Stimulated activated CD4-positive, alpha-beta T cell treated with anti-CD3 and anti-CD28 coated beads, Interleukin-1b, Interleukin-23, amount 100 ng/mL, for 48 hours (primary cell): ENCODE measurements at places on chromosomes 11 and 22.

- no peak for DNase-seq
These were observed 31.9 kb downstream of the ASCC2 start for GRCh38 chr22:29806196-29806595.

DNA sequence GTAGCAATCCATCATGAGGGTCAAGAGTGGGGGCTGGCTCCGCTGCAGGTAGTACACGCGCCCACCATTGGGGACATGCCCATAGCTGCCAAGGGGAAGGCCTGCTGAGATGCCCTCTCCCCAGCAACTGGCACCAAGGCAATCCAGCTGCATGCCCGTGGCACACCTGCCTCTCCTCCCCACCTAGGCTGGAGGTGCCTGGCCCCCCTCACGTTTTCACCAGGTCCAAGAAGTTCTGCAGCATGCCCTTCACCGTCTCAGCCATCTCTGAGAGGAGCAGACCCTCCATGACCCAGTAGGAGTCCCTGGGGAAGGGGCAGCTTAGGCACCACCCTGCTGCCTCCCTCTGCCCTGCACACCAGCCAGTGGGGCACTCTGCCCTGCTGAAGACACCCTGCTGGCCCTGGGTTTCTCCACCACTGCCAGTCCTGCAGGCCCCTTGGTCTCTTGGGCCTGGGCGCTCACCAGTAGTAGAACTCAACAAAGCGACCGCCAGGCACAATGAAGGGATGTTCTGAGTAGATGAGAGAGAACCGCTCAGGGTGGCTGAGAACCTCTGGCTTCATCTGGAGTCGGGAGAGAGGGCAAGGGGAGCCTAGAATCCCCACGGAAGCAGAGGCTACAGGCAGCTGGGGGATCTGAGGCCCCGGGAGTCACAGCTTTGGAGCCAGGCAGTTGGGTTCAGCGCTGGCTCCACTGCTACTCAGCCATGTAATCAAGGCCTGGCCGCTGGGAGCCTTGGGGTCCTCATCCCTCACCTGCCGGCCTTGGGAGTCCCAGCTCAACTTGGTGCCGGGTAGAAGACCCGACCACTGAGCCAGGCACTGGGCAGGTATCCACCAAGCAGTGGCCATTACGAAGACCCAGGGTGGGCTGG lies 17.8 kb downstream of the TREH start:
- DNase-seq, result no peak

DNA sequence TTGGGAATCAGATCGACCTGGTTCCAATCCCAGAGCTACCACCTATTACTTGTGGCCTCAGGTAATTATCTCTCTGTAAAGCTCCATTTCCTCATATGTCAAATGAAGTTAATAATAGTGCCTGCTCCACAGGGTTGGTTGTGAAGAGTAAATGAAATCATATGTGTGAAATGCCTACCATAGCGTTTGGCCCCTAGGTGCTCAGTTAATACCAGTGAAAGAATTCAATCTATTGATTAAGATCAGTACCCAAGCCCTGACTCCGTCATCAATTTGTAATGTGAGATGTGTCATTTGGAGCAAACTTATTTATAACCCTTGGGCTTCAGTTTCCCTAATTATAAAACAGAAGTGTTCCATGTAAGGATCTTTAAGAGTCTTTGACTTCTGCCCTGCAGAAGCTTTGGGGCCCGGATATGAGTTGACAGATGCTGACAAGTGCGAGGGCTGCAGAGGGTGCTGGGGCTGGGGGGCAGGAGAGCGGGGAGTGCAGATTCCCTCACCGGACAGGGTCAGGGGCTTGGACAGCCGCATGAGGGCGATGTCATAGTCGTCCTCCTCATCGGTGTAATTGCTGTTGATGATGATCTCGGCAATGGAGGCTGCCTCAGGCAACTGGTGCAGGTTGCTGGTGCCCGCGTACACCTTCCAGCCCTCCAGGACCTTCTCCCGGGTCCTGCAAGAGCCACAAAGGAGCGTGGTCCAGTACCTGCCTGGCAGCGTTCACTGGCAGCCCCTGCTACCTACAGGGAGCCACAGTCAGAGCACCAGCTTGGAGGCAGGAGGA lies 20.9 kb downstream of the TMPRSS13 start:
- no peak for DNase-seq

DNA sequence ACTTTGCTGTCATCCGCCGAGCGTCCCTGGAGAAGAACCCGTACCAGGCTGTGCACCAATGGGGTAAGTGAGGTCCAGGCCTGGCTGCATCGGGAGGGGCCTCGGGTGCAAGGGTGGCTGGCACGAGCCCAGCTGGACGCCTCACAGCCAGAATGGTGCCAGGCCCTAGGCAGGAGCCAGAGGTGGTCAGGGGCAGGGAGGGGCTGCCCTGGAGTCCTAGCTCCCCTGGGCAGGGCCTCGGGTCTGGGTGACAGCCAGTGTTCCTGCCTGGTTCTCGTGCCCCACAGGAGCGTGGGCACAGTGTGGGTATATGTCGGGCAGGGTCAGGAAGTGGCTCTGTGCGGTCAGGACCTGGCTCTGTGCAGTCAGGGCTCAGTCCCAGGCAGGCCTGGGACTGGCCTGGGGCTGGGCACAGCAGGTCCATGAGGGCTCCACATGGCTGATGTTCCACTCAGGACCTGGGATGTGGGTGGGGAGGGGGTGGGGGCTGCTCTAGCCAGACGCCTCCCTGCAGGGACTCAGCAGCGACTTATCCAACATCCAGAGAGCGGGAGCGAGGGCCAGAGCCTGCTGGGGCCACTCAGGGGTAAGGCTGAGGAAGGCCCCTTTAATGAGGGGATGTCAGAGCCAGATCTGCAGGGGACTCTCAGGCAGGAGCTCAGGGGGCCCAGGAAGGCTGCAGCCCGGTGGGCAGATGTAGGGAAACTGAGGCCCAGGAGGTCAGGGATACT lies 1.2 kb downstream of the TSPAN32 start:
- DNase-seq, result no peak

DNA sequence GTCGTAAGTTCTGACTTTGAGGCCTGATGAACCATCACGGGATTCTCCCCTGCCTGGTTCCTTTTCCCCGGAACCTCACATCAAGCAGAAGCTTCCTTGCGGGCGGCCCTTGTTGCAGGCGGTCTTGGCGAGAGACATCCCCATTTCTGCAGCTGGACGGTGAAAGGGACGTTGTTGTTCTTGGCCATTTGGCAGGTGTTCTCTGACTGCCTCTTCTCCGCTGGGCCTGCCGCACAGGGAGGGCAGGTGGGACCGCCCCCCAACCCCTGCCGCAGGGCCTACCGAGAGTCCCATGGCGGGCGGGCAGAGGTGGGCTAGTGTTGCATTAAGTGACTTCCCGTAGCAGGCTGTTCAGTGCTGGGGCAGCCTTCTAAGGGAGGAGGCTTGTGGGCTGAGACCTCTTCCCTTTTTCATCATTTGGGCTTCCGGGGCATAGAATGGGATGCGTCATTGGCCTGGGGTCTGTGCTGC lies 26.9 kb upstream of the GRAMD4 start:
- DNase-seq, result no peak

- no peak for DNase-seq
These were observed 912 bp downstream of the KREMEN1 start for GRCh38 chr22:29073618-29074275.

DNA sequence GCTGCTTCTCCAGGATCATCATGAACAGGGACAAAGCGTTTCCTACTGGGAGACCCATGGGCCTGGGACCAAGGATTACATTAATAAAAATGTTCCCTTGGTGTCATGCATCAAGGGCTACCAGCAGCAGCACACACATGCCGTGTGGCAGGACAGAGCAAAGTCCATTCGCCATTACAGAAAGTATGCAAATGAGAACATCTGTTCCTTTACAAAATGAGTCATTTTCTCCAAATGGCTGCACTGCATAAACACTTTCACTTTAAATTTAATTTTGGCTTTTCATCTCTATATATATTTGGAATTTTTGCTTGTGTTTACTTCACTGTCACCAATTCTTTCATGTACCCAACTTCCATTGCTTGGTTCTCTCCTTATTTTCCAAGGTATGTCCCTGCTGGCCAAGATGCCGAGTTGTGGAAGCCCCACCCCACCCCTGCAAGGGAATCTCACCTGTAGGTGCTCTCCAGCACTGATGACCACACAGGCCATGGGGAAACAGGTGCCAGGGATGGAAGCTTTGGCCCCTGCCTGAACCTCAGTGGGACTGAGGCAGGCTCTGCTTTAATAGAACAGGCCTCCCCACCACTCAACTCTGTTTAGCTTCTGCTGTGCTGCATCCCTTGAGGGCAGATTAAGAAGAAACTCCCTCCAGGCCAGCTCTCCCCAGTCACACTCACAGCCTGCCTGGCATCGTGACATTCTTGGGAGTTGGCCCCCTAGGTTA lies 15.6 kb upstream of the GNAZ start:
- DNase-seq, result no peak

DNA sequence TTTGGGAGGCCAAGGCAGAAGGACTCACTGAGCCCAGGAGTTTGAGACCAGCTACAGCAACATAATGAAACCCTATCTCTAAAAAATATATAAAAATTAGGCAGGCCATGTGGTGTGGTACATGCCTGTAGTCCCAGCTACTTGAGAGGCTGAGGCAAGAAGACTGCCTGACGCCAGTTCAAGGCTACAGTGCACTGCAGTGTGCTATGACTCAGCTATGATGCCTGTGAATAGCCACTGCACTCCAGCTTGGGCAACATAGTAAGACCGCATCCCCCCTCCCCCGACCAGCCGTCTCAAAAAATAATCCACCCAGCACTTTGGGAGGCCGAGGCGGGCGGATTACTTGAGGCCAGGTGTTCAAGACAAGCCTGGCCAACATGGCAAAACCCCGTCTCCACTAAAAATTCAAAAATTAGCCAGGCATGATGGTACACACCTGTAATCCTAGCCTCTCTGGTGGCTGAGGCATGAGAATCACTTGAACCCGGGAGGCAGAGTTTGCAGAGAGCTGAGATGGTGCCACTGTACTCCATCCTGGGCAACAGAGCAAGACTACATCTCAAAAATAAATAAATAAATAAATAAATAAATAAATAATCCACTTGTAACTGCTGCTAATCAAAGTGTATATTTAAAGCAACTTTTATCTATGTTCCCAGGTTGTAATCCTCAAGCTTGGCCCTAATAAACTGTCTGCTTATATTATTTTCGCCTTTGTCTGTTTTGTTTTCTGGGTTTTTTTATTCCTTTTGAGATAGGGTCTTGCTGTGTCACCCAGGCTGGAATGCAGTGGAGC lies 7.8 kb downstream of the HPS5 start:
- DNase-seq, result no peak

DNA sequence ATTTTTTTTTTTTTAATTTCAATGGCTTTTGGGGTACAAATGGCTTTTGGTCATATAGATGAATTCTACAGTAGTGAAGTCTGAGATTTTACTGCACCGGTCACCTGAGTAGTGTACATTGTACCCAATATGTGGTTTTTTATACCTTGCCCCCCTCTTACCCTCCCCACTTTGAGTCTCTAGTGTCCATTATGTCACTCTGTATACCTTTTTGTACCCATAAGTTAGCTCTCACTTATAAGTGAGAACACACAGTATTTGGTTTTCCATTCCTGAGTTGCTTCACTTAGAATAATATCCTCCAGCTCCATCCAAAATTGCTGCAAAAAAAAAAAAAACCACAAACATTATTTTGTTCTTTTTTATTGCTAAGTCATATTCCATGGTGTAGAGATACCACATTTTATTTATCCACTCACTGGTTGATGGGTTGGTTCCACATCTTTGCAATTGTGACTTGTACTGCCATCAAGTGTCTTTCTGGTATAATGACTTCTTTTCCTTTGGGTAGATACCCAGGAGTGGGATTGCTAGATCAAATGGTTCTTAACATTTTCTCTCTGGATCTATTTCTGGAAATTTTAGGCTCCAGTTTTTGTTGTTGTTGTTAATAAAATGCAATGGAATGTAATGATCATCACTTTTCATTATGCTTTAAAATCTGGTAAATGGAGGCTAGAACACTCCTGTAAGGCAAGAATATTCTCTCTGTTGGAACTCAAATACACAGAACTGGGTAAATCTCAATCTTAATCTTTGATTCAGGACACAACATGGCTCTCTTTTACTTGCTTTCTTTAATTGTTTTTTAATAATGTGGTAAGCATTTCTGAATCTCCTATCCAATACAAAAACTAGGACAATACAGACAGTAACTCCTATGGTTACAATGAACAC lies 10.3 kb downstream of the NEAT1 start:
- DNase-seq, result no peak

GRCh38 chr11:96311120-96311568 lies 31.9 kb downstream of the MAML2 start:
- DNase-seq, result no peak

DNA sequence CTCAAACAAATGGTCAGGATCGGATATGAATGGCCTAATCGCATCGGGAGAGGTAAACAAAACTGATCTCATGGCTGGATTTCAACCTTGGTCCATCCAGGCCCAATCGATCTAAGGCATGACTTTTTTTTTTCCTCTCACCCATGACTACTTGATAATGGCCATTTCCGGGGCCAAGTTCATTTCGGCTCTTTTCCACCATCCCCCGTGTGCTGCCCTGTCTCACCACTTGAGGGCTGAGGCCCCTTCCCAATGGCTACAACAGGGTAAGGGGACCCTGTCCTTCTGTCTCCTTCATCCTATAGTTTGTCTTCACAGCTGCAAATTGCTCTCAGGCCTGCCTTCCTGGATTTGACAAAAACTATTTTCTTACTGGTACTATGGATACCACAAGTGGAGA lies 26.7 kb downstream of the GRAP2 start:
- no peak for DNase-seq
